ENCODE measurements at places on chromosomes 4 and X. TPM values are rescaled to one million over a fixed set of nuclear protein-coding genes. Genes with fewer than 3 reads are reported as not detected.

The STARD8 gene
- total RNA-seq, result 3.1 TPM

The C4orf51 gene
- total RNA-seq, result not detected

The FGF5 gene
- total RNA-seq, result 1.3 TPM

The PNCK gene
- total RNA-seq, result 4.4 TPM

The PDZD4 gene
- 4.0 TPM for total RNA-seq

The FAM47B gene
- total RNA-seq, result not detected

DNA sequence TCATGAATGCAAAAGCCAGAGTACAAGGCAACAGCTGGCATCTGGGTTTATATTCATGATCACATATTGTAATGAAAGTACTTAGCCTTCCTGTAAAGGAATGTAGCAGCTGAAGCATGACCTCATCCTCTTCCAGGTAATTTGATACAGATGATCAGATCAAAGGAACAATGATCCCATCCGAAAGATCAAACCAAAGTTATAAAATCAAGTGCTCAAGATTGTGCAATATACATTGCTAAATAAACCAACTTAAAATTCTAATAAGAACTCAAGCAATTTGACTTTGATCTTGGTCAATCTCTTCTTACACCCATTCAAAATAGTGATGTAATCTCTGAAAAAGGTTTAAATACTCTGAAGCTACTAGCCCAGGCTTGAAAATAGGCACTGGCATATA is 113.1 kb upstream of the INPP4B start:
- no peak for DNase-seq

GRCh38 chrX:115525486-115525885 is 35.5 kb upstream of the PLS3 start:
- DNase-seq, result no peak

GRCh38 chr4:1579001-1579900 is 104.9 kb downstream of the FAM53A start:
- peak; percentile 81 for DNase-seq

DNA sequence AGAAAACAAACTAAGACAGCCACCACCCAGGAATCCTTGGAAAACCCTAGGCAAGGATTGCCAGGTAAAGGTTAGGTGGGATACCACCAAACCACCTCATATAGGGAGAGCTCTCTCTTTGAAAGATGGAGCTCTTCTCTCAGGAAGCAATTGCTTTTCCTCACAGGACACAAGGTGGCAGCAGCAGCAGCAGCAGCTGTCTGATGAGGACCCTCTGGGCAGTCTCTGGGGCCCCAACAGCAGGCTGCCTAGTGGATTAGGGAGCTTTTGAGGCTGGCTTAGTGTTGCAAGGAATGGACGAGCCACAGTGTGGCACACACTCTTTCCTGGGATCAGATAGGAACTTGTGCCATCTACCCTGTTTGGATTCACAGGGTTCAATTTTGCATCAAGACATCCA is 41.4 kb upstream of the CHRDL1 start:
- no peak for DNase-seq

- DNase-seq, result no peak
Observed at GRCh38 chrX:9141496-9141895, 107.6 kb upstream of the FAM9B start.

DNA sequence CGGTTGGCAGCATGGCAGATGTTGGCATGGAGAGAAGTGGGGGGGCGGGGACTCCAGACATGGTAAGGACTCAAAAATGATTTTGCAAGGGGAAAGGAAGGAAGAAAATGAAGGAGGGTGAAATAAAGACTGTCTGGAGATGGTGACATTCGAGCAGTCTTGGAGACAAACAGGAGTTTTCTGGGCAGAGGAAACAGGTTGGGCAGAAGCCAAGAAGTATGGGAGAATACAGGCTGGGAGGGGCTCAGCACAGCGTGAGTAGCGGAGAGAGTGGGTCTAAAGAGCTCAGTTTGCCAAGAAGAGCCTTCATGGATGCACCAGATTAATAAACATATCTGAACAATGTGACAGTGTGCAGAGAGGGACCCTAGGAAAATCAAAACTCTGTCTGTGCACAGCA is 13.3 kb upstream of the CRMP1 start:
- DNase-seq, result no peak

GRCh38 chrX:18873189-18873791 is 110.6 kb downstream of the PHKA2 start:
- DNase-seq, result peak; percentile 78

DNA sequence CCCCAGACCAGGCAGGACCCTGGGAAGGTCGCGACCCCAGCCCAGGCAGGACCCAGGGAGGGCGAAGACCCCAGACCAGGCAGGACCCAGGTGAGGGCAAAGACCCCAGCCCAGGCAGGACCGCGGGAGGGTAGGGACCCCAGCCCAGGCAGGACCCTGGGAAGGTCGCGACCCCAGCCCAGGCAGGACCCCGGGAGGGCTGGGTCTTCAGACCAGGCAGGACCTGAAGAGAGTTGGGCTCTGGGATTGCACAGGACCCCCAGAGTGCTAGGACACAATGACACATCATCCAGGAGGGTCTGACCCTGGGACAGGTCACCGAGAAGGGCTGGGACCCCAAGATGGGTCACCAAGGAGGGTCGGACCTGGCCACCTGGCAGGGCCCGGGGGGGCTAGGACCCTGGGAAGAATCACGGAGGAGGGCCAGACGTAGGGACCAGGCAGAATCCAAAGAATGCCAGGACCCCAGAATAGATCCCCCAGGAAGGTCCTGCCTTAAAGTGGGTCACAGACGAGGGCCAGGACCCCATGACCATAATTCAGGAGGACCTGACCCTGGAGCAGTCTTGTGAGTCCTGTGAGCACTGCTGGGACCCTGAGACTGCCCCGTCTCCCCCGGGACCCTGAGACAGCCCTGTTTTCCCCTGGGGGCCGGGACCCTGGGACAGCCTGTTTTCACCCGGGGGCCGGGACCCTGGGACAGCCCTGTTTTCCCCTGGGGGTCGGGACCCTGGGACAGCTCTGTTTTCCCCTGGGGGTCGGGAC is 1.4 kb downstream of the PCGF3 start:
- no peak for DNase-seq

DNA sequence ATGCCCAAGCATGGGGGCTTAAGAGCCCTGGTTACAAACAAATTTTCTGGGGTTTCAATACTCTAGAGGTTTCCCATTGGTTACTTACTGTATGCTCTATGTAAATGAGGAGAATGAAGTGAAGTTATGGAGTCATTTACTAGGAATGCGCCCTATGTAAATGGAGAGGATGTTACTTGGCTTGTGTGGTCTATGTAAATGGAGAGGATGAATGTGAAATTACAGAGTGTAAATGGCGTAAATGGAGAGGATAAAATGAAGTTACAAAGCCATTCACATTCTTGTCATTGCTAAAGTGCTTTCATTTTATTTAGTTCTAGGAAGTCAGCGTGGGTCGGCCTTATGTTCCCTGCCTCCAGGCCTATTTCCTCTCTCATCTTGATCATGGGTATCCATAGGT is 810.5 kb upstream of the ADGRL3 start:
- DNase-seq, result no peak
